Bone marrow (tissue), 2 donors: ENCODE measurements at places on chromosomes 2 and 18.

DNA sequence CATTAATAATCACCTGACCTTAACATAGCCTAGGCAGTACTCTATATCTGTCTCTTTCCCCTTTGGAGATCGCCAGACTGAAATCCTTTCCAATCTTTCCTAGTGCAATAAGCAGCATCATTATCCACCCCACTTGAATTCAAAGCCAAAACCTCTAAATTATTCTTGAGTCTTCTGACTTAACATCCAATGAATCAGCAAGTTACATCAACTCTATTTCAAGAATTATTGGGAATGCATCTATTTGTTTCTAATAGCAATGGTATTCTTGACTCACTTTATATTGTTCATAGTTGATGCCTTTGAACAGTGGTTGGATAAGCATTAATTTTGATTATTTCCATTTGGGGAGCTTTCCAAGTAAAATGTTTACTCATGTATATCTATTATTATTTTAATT, 144.8 kb downstream of the ZNF804A start:
- no peak for DNase-seq

- no peak for DNase-seq
Observed at GRCh38 chr18:39951142-39951720, 2003.8 kb upstream of the PIK3C3 start.

DNA sequence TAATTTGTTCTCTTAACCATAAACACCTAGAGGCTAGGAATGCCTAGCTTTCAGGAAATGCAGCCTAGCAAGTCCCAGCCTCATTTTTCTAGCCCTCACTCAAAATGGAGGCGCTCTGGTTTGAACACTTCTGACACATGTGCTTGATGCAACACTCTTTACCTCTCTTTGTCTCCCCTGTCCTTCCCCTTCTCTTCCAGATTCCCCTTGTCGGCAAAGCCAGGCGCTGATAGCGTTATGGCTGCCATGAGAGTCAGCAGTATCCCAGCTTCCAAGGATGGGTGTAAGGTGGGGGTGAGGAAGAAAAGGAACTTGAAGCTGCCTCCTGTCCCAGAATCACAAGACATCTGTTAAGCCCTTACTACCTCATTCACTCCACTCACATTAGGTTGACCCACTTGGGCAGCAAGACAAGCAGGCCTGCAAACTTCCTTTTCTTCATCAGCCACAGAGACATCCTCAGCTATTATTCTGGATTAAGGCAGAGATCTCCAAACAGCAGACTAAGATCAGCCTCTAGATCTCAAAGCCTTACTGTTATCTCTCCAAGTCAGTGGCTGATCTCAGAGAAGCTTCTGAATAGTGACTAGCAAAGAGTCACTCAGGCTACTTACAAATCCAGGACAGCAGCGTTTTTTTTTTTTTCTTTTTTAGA, 1.9 kb upstream of the ST3GAL5 start:
- DNase-seq, result no peak

DNA sequence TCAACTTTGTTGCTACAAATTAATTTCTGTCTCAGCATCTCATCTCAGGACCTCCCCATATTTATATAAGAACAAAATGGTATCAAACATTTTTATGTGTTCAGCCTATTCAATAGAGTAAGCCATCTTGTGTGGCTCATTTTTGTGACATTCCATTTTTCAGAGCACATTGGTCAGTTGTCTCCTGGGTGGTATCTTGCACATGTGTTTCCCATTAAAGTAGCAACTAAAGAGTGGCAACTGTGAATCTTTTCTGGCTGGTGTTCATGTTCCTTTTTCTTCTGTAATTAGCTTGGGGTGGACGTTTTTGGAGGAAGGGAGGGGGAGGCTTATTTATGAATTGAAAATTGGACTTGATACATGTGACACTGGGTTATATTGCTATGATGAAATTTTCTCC, 45.4 kb upstream of the EFEMP1 start:
- no peak for DNase-seq

GRCh38 chr2:16578081-16578480, 87.6 kb downstream of the CYRIA start:
- DNase-seq, result no peak

GRCh38 chr2:189821953-189822748, 37.9 kb downstream of the PMS1 start:
- no peak for DNase-seq

- no peak for DNase-seq
Observed at GRCh38 chr2:191166111-191166755, 15.4 kb upstream of the STAT4 start.

GRCh38 chr2:239401881-239402233, 1.0 kb upstream of the HDAC4 start:
- peak; percentile 93 for DNase-seq

DNA sequence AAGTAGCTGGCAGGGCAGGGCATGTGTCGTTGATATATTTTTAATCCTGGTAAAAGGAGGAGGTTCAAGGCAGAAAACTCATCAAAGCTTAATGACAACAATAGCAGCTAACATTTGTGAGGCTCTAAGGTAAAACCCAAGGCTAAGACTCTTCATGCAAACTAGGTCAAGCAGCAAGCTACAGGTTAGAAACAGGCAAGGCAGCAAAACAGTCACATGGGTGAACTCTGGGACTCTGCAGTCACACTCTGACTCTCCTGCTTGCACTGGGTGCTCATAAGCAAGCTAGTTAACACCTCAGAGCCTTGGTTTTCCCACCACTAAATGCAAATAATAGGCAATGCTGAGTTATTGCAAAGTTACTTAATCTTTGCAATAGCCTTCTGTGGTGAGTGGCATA, 7.9 kb downstream of the IL1RN start:
- DNase-seq, result no peak

GRCh38 chr2:205770577-205770976, 88.3 kb downstream of the NRP2 start:
- no peak for DNase-seq

- DNase-seq, result no peak
Observed at GRCh38 chr2:56204556-56204955, 20.8 kb downstream of the CCDC85A start.

GRCh38 chr2:231341100-231341499, 54.4 kb upstream of the B3GNT7 start:
- DNase-seq, result no peak

DNA sequence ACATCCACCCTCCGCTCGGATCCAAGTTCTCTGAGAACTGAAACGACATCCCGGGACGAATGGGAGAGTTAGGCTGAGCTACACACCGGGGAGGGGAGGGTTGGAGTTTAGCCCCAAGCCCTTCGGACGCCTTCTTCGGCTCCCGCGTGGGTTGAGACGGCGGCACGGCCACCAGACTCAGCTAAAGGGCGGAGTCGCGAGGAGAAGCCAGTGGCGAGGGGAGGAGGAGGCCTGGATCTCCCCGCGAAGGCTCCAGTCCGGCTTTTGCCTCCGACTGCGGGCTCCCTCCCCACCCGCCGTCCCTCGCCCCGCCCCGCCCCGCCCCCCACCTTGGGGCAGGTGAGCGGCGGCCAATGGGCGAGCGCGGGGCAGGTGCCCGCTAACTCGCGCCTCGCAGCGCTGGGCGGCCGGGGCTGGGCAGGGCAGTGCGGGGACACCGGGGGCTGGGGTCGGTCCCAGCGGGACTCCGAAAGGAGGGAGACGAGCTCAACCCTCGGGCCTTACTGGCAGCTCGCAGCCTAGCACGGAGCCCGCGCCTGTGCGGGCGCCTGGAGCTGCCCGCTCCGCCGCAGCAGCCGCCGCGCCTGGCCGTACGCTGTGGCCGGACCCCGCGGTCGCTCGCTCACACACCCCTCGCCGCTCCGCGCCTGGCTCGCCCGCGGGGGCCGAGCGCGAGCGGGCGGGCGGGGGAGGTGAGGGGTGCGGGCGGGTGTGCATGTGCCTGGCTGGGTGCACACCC, at the start of gene EMX1:
TSS of gene EMX1 (plus strand) at position 382 of the 739 bp plus-strand sequence. CDS start at position 716, 334 bp downstream.
- DNase-seq, result peak; percentile 19

DNA sequence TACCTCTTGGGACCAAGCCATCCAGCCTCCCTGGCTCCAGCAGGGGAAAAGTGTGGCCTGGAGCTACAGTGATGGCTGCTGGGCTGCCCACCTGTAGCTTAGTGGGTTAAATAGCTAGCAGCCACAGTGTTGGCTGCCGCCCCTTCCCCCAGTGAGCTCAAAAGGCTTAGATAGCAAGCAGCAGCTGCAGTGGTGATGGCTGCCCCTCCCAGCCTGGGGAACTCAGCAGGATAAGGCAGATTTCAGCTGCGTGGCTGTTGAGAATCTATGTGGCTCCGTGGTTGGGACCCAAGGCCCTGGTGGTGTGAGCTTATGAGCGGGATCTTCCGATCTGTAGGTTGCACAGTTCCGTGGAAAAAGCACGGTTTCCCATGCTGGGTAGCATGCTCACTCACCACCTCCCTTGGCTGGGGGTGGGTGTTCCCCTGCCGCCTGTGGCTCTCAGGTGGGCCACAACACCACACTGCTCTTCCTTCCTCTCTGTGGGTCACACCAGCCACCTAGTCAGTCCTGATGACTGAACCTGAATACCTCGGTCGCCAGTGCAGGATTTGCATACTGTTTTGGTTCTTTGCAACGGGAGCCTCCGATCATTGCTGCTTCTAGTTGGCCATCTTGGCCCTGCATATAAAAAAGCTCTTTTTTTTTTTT, 946.5 kb upstream of the FAM98A start:
- DNase-seq, result no peak

GRCh38 chr2:1097101-1097500, 146.5 kb downstream of the SNTG2 start:
- DNase-seq, result no peak

- no peak for DNase-seq
Observed at GRCh38 chr2:41847744-41848441, 199.9 kb upstream of the PKDCC start.

- no peak for DNase-seq
Observed at GRCh38 chr2:72983500-72984161, 66.3 kb downstream of the EMX1 start.

GRCh38 chr2:228845162-228845925, 425.7 kb downstream of the PID1 start:
- DNase-seq, result no peak

GRCh38 chr2:187084524-187084923, 235.6 kb upstream of the ZSWIM2 start:
- no peak for DNase-seq

GRCh38 chr2:234836271-234836670, 115.5 kb upstream of the SH3BP4 start:
- no peak for DNase-seq

DNA sequence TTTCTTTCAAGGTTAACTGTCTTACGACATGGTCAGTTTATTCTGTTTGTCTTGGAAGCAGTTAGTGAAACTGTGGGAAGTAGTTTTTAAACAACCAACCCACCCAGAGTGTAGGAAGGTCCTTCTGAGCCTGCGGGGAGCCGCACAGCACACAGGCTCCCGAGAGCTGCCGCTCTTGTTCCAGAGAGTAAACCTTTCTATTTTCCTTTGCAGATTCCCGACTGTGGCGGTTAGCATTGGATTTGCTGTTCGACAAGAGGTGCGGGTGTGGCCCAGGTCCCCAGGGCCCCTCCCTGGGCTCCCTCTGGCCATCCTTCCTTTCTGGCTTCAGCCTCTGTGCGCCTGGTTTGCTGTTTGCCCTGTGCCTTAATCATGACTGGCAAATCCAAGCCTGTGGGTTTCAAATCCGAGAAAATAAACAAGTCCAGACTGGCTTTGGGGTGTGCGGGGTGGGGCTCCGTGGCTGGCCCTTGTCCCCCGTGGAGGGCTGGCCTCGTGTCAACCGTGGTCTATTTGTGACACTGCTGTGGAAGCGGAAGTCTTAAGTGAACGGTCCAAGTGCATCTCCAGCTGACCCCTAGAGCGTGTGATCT, 30.7 kb downstream of the IMPA2 start:
- no peak for DNase-seq

GRCh38 chr2:54469484-54470053, 13.4 kb downstream of the SPTBN1 start:
- no peak for DNase-seq

DNA sequence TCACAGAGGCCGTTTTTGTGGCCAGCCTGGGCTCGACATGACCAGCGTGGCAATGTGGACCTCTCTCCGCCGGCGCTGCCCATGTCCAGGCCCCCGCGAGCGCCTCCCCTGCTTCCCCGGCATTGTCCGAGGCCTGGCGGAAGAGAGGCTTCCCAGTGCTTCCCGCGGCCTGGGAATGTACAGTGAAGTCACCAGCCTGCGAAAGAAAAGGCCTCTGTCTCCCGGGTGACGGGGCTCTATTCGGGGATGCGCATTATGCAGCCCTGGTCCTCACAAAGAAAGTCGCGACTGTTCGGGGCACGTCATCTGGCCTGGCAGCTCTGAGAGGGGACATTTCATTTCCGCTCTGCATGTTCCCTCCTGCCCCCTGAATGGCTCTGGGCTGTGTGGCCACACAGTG, 109.2 kb upstream of the AGAP1 start:
- DNase-seq, result no peak

- no peak for DNase-seq
Observed at GRCh38 chr2:69151931-69152330, 139.0 kb downstream of the ANTXR1 start.

DNA sequence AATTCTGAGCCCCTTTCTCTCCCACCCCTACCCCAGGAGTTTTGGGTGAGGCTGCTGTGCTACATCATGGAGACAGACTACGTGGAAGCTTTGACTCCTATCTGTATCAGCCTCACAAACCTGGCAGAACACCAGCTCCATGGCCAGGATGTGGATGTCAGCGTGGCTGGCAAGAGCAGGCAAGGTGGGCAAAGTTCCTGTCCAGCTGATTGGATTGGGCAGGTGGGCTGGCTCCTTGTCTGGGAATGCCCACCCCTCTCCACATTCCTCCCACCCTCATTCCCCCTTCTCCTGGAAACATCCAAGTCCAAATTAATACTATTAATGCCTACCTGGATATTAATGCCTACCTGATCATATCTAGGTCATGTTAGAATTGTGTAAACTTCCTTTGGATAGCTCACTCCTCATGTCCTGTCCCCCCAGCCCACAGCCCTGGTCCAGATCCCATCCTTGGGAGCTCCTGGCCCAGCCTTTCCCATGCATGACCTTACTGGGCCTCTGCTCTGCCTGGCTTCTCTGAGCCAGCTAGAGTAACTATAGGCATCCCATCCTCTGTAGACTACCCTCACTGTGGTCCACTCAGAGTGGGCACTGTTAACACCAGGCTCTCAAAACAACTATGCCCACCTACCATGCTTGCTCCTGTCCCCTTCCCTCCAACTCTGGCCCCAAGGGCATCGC, 24.1 kb downstream of the MROH2A start:
- no peak for DNase-seq

GRCh38 chr2:100135415-100135814, 7.0 kb downstream of the AFF3 start:
- DNase-seq, result no peak

- no peak for DNase-seq
Observed at GRCh38 chr2:147463881-147464520, 380.8 kb upstream of the ACVR2A start.
